Stimulated activated CD8-positive, alpha-beta memory T cell treated with anti-CD3 and anti-CD28 coated beads, Interleukin-15, amount 100 ng/mL, for 4 hours (primary cell): ENCODE measurements at places on chromosomes 4 and X.

GRCh38 chr4:165609653-165610052, 230.8 kb downstream of the CPE start:
- no peak for DNase-seq

- DNase-seq = no peak
These were observed 358.9 kb downstream of the FBXO8 start for GRCh38 chr4:173924561-173924960.

GRCh38 chrX:20459410-20460350, 193.0 kb upstream of the RPS6KA3 start:
- no peak for DNase-seq

- DNase-seq = no peak
These were observed 34.9 kb downstream of the ELOVL6 start for GRCh38 chr4:110163327-110164069.

DNA sequence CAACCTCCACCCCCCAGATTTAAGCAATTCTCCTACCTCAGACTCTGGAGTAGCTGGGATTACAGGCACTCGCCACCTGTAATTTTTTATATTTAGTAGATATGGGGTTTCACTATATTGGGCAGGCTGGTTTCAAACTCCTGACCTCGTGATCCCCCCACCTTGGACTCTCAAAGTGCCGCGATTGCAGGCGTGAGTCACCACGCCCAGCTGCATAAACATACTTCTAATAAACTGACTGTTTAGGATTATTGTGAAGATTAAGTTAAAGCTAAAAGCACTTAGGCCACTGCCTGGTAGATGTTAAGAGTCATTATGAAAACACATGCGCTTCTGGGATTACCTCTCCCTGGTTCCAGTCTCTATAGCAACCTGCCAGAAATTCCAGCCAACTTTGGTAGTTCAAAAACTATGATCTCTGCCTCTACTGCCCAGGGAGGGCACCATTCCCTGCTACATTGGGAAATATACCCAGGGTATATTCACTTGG, 30.2 kb upstream of the GRIA3 start:
- no peak for DNase-seq

GRCh38 chr4:6573986-6574746, 823 bp upstream of the MAN2B2 start:
- DNase-seq = no peak

DNA sequence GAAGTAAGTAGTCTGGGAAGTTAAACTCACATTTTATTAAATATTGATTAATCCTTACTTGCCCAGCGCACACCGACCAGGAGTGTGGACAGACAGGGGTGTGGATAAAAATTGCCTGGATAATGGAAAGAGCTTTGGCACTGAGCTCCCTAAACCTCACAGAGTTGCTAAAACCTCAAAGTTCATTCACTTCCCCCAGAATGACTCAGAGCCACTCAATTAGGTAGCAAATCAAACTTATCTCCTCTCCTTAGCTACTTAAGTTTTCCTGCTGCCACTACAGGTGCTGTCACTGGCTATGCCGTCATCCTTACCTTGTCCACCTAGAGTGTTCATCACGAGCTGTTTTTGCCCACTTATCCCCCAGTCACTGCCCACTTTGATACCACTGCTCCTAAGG, 27.0 kb upstream of the MID1IP1 start:
- no peak for DNase-seq

DNA sequence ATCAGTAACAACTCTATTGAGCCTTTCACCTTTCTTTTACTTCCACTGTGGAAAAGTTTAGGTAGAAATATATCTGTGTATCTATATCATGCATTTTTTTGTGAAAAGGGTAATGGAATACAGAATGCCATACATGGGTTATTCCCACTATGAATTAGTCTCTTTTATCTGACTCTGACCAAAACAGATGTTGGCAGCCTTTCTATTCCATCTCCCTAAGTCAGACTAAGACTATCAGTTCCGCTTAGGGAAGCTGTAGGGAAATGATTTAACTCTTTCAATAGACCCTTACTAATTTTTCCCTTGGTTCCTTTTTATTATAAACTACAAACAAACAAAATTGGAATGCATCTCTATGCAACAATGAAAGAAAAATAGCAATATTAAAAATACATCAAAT, 92.3 kb upstream of the LEF1 start:
- DNase-seq = no peak

- DNase-seq = no peak
These were observed 371.6 kb downstream of the INPP4B start for GRCh38 chr4:142474398-142475087.

GRCh38 chrX:13360146-13360545, 40.3 kb upstream of the ATXN3L start:
- no peak for DNase-seq

- no peak for DNase-seq
These were observed 4.6 kb upstream of the HAUS3 start for GRCh38 chr4:2246384-2247127.

GRCh38 chrX:24204331-24204730, 54.8 kb downstream of the ZFX start:
- DNase-seq = no peak

DNA sequence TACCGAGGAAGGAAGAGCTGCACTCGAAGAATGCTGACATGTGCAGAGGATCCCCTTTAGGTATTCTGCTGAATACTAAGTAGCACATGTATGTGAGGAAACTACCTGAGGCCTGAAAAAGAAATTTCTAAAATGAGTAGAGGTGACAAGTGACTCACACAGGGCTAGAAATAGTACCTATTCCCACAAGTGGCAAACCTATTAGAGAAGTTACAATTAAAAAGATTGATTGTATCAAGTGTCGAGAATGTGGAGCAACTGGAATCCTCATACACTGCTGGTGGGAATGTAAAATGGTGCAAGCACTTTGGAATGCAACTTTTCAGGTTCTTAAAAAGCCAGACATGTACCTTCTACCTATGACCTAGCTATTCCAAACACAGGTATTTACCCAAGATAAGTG, 47.4 kb downstream of the CCSER1 start:
- no peak for DNase-seq

DNA sequence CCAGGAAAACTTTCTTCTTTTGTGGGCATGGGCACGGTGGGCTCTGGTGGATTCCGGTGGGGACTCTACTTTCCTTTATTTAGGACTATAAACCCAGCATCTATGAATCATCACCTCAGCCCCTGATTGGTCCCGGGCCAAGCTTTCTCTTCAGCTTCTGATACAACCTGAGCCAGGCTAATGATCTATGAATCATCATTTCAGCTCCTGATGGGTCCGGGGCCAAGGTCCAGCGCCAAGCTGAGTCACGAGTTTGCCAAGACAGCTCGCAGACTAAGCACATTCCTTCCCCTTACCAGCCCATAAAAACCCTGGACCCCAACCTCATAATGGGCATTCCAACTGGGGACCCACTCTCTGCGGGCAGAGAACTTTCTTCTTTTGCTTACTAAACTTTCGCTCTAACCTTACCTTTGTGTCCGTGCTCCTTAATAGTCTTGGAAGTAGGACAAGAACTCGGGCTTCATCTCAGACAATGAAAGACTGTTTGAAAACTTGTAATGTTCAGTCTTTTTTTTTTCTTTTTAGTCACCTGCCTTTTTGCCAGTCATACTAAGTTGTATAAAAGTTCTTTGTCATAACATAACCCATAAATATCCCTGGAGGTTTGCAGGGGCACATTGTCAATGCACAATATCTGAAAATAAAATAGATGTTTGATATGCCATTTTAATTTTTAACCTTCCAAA, 904.9 kb upstream of the EPHA5 start:
- no peak for DNase-seq

DNA sequence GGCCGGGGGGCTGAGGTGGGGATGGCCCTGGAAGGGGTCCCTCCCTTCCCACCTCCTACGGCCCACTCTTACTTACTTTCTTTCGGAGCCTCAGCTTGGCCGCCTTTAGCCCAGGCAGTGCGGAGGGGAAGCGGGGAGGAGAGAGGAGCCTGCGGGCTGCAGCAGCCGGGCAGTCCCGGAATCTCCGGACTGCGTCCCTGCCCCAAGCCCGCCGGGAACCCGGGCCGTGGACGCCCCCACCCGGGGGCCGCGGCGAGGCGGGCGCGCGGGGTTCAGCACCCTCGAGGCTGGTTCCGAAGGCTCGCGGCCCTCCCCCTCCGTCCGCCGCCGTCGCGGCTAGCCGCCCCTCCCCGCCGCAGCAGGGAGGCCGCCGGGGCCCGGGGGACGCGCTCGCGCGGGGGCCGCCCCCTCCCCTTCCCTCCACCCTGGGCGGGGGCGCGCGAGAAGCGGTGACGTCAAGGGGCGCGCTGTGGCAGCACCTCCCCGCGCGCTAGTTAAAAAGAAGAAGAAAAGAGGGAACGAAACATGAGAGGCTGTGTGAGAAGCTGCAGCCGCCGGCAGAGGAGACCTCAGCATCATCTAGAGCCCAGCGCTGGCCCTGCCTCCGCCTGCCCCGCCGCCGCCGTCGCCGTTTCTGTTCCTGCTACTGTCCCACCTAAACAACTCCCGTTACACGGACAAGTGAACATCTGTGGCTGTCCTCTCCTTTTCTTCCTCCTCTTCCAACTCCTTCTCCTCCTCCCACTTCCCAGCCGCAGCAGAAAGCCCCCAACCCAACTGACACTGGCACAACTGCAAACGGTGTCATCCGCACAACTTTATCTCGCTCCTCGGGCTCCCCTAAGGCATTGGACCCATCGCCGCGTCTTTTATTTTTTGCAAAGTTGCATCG, at the start of gene HHIP:
Gene HHIP (plus strand): TSS at position 526 of the 892 bp plus-strand sequence. CDS start 520 bp downstream, outside the sequence.
- no peak for DNase-seq

DNA sequence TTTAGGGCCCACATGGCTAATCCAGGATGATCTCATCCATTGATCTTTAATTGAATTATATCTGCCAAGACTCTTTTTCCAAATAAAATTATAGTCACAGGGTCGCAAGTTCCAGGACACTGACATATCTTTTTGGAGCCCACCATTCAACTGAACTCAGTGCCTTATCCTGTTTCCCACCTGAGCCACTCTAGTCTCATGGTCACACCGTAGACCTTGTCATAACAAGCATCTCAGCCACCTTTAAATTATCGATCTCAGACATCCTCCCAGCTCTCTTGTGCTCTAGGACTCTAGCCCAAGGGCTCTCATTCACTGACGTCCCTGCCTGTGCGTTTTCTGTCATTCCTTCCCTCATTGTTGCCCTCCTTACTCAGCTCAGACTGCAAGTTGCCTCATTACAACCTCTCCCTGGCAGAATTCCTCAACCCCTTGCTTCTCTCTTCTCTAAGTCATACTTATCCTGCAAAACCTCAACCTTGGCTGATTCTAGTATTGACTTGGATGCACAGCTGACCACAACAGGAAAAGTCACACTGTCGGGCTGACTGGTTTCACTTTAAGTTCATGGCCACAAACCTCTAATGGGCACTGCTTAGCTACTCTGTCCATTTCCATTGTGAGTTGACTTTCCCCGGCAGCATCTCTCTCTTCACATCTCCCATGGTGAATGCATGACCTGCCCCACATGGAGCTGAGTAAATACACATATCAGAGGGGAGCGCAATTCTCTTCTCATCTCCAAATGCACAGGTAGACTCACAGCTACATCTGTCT, 91.0 kb upstream of the TRIM2 start:
- no peak for DNase-seq

GRCh38 chrX:41858161-41858775, 65.1 kb downstream of the CASK start:
- no peak for DNase-seq

GRCh38 chr4:43882470-43882869, 566.1 kb downstream of the KCTD8 start:
- no peak for DNase-seq

GRCh38 chr4:108168160-108168670, 517 bp downstream of the LEF1 start:
- no peak for DNase-seq

- DNase-seq = peak; percentile 31
These were observed 5.7 kb downstream of the CD99 start for GRCh38 chrX:2696698-2697215.

DNA sequence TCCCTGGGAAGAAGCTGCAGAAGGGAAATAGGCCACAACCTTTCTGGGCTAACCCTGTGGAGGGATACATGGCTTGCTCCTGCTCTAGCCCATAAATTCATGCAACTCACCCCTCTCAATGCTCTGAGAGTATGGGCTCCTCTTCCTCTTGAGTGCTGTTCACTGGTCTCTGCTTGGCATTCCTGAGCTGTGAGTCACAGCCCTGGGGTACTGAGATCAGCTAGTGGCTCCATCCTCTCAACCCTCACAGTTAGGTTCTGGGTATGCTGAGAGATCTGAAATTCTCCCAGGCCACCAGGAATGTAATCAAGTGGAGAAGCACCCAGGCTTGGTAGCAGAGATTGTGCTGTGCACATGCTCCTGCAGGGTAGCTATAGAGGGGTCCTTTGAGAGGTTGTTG, 60.6 kb upstream of the SPANXN2 start:
- DNase-seq = no peak

DNA sequence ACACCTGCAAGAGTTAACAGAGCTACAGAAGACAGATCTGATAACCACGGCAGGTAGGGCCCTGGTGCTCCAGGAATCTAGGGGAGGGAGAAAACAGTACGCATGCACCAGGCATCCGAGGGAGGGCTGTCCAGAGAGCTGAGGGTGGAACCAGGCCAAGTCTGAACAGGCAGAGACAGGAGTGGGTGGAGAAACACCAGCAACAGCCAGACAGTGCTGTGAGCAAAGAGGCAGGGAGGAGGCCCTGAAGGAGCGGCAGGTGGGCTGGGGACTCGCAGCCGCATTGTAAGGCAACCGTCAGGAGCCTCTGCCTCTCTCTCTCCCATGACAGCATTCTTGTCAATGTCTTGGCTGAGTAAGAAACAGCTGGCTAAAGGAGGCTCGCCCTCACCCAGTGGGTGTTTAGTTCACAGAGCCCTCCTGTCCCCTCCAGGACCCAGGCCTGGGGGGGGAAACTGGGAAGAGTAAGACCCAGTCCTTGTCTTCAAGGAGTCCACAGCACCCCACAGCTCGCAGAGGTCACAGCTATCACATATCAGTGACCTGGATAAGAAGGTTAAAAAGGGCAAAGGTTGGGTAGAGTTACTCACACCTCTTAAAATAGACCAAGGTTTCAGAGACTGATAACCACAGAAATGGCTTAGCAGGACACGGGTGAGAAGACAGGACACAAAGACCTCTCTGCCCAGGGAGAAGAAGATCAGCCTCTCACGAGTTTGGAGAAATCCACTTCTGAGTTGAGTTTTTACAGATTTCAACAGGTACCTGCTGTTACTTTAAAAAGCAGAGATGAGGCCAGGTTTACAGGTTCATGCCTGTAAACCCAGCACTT, 10.5 kb downstream of the ACSL1 start:
- DNase-seq = no peak
